MG63 (cell line): ENCODE measurements at places on chromosomes 12 and 14.
A peak's percentile ranks its signal among the peaks of the same experiment; 100 is the strongest.

- no peak for DNase-seq
These were observed 12.5 kb upstream of the CACNA2D4 start for GRCh38 chr12:1930803-1931597.

GRCh38 chr12:13074396-13075117, 28.9 kb downstream of the GSG1 start:
- no peak for DNase-seq

DNA sequence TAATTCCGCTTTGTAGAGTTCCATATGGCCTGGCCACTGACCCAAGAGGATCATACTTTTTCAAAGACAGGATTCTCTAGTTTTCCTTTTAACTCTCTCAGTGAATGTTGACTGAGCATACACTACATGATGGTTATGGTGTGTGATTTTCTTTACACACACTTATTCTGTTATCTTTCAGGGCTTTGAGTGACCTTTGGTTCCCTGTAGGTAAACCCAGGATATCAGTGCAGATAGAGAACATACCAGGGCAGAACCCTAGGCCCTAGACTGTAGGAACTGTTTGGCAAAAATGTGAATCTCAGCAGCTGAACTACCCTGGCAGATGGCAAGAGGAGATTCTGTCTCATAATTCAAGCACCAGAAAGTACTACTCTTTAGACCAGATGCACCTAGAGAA, 159.6 kb downstream of the KCNA5 start:
- no peak for DNase-seq

DNA sequence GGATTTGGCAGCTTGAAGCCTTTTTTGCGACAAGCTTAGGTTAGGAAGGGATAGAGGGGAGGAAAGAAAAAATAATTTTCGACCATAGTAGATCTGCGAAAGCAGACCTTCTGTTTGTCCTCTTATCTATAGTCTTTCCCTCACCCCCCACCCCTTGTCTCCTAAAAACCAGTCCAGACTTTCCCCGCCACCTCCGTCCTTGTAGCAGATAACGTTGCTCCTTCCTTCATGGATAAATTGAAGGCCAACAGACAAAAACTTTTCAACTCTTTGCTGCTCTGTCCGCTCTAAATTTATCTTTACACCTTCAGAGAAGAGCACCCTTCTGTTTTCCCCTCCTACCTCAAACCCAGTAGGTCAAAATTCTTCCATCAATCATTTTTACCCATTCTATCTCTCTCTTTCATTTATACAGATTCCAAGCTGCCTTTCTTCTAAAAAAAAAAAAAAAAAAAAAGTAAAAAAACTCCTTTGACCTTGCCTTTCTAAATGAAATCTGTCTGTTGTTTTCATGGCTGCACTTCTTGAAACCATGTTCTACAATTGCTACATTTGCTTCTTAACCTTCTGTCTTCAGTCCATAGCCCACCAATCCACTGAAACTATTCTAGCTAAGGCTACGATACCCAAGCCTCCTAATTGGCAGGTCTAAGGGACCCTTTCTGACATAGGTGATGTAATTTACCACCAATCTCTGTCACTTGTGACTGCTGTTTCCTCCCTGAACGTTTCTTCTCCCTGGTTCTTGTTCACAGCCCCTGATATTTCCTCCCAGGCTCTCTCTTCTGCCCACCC, 11.1 kb upstream of the NEMF start:
- DNase-seq: no peak

DNA sequence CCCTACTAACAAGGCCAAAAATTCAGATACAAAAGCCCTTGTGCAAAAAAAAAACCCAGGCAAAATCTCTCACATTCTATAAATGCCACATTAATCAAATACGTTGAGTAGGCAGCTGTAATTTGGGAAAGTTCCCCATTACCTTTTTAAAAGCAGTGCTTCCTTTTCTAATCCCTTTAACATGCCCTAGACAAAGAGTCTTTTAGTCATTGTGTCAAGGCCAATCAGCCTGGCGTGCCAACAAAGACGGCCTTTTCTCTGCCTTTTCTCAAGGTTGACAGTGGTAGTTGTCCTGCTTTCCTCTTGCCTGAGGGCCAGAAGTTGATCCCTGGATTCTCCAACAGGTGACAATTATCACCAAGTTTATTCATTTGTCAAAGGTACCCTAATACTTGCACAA, 62.5 kb upstream of the METAP2 start:
- DNase-seq: no peak

DNA sequence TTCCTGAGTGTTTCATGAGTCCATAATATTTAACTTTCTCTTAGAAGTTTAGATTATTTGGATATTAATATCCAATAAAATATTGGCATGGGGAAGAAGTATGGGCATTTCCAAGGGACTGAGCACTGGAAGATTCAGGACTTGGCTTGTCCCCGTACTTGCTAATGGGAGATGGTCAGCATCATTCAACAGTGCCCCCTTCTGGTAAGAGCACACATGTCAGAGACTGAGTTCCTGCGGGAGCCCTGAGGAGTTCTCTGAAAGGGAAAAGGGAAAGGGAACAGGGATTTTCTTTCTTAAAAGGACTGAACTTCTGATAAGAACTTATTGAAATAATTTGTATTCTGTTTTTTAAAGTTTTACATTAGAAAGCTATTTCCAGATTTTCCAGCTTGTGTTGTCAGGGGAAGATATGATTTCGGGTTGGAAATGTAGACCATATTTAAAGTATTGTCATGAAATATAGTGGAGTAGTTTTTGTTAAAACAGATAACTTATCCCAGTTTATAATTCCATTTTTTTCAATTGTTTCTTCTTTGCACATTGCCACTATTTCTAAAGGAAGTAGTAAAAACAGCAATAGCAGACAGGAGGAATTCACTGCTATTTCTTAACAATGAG, 59.8 kb upstream of the C12orf71 start:
- DNase-seq: peak; percentile 47

DNA sequence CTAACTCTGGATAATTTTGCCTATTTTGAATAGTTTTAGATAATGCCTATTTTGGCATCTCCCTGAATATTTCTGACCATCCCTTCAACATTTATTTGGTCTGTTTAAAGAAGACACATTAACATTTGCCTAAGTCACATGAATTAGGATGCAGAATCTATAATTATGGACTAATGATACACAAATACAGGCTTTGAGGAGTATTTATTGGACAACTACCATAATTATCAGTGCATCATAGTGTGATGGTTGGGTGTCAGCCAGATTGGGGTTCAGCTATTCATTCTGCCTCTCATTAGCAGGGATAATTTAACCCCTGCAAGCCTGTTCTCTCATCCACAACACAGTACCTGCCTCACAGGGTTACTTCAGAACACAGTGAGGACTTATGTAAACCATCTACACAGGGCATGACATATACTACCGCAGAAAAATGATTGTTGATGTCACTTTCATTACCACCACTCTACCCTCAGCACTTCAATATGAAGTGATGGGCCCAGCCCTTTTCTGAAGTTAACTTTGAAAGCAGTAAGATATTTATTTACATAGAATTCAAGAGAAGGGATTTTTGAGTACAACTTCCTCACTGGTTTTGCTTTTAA, 14.4 kb downstream of the PRKCH start:
- no peak for DNase-seq

DNA sequence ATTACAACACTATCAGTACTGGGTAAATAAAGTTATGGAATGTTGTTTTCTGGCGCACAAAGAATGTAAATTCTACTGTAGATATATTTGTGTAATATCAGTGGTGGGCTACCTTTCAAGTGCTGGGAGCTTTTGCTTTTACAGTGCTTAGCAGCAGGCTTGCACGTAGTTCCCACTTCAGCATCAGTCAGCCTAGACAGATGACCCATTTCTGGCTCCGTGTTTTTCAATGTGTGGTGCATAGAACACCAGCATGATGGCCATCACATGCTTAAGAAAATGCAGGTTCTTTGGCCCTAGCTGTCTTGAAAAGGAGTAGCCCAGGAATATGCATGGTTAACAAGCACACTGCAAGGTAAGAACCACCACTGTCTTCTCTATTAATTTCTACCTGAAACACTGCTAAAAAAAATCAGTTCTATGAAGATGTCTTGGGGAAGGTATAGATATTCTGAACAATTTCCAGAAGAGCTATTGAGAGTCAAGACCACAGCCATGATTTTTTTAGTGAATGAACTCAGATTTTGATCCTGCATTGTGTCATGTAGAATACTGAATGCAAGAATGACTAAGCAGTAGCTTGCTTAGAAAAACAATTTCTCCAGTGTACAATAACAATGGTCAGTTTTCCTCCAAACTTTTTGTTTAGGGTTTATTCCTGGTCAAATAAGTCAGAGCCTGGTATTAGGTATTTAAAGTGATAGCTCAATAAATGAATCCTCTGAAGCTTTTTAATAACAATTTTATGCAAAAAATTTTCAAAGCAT, 195.7 kb downstream of the AKAP6 start:
- DNase-seq: no peak

DNA sequence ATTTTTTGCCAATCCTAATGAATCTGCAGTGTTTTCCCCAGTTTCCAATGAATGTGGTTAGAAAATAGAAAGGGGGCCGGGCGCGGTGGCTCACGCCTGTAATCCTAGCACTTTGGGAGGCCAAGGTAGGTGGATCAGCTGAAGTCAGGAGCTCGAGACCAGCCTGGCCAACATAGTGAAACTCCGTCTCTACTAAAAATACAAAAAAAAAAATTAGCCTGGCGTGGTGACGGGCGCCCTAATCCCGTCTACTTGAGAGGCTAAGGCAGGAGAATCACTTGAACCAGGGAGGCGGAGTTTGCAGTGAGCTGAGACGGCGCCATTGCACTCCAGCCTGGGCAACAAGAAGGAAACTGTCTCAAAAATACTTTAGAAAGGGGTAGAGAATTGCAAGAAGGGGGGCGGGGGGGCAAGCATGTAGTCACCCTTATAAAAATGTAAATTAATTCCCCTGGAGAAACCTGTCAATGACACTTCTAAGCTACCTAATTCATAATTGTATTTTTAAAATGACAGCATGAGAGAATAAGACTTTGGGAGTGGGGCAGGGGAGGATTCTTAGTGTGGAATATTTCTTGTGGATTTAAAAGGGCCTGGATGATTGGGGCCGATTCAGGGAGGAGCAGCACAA, 1.7 kb downstream of the KLHDC2 start:
- no peak for DNase-seq

DNA sequence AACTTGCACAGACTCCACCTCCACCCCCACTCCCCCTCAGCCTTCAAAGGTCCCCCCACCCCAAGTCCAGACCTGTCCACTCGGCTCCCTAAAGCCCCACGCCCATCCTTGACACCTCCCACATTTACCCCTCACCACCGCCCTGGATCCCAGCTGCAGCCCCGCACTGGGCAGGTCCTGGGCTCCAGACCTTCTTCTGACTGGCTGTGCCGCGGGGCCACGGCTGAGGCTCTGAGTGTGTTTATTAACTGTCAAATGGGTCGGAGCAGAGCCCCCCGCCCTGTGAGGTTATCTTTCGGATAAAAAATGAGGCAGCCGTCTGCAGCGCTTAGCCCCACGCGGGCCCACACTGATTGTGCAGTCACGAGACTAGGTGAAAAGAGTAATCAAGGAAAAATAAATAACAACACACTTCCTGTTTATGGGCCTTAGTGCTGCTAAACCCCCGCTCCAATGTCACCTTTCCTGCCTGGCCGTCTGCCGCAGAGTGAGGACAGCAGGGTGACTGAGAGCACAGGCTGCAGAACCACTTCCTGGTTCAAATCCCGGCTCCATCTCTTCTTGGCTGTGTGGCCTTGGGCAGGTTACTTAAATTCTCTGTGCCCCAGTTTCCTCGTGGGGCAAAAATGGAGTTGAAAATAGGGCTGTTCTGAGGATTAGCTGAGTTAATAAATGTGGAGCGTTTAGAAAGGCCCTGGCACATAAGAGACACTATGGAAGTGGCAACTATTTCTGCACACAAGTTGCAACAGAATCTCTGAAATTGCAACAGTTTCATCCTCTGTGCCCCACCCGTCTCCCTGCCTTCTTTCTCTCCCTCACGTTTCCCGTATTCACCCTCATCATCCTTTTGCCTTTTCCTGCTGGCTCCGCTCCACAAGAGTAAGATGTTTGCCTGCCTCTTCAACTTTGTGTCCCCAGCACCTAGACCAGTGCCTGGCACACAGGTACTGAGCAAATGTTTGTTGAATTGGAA, 9.4 kb downstream of the SETD1B start:
- DNase-seq: no peak

GRCh38 chr14:20400965-20401593, 12.2 kb downstream of the TEP1 start:
- DNase-seq: no peak

DNA sequence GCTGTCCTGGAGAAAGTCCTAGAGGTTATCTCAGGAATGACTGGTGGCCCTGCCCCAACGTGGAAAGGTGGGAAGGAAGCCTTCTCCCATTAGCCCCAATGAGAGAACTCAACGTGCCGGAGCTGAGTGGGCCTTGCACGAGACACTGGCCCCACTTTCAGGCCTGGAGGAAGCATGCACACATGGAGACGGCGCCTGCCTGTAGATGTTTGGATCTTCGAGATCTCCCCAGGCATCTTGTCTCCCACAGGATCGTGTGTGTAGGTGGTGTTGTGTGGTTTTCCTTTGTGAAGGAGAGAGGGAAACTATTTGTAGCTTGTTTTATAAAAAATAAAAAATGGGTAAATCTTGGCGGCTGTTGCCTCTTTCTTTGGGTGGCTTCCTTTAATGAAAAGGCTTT, 152.8 kb downstream of the SMOC1 start:
- DNase-seq: no peak

DNA sequence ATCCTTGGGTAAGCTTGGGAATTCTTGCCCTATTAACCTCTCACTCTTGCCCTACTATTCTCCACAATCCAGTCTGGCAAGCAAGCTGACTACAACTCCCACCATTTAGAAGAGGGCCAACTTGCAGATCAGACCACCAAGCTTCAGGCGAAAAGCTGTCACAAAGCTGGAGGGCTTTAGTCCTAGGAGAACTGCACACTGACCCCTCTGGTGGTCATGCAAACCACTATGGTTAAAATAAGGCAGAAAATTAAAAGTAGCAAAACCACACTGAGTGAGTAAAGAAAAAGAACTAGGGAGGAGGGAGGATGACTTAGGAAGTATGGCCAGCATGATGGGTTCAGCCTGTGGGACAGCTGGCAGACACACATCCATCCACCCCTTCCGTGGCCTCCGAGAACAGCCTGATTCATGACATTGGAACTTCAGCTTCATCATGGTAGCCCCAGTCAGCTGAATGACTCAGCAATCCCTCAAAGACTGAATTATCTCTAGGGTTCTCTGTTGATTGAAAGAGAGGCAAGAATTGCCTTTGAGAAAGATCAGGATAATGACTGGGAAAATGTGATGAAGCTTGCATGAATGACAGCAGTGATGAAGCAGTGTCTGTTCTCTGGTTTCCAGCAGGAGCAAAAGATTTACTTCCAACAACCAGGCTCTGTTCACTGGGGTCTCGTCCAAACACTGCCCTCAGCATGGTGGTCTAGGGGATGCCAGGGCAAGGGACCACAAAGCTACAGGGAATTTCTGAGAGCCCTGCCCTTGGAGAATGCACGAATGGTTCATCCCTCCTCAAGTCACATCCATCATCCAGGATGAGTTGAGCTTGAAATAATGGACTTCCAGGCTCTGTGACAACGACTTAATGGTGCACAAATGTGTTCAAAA, 24.4 kb downstream of the PITPNM2 start:
- DNase-seq: peak; percentile 93

DNA sequence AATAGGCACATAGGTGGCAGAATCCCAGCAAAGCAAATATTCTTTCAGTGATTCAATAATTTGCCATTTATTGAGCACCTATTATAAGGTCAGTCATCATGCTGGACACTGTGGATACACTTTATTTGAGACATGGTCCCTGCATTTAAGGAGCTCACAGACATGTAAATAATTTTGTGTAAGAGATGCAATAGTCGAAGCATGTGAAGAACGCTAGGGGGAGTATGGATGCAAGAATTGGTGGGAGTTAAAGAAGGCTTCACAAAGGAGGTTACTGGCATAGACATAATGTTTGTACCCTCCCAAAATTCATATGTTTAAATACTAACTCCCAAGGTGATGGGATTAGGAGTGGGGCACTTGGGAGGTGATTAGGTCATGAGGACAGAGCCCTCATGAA, 260.6 kb upstream of the GARIN6 start:
- DNase-seq: no peak
